Smooth muscle cell of the pulmonary artery (primary cell): ENCODE measurements at places on chromosomes 3 and 15. TPM values are rescaled to one million over a fixed set of nuclear protein-coding genes. Genes with fewer than 3 reads are reported as not detected.

Gene CCDC54
- total RNA-seq = not detected in 2 replicates

Gene ZNF774
- 2.5 and 2.8 TPM in 2 replicates for total RNA-seq

Gene UROC1
- not detected in 2 replicates for total RNA-seq

Gene ZIC1
- 0.03 and 0.13 TPM in 2 replicates for total RNA-seq

Gene MIX23
- 19.5 and 27.2 TPM in 2 replicates for total RNA-seq

Gene C3orf49
- not detected in 2 replicates for total RNA-seq

Gene ASB14
- not detected in 2 replicates for total RNA-seq

Gene IMPDH2
- total RNA-seq = 262 and 284 TPM in 2 replicates

Gene MAP3K13
- total RNA-seq = 15.5 and 17.1 TPM in 2 replicates

Gene GMPPB
- 31.1 and 35.7 TPM in 2 replicates for total RNA-seq
